ENCODE measurements at places on chromosomes 12 and 14. TPM values are rescaled to one million over a fixed set of nuclear protein-coding genes. Genes with fewer than 3 reads are reported as not detected.

Gene RERG
- 98.8 TPM for total RNA-seq

DNA sequence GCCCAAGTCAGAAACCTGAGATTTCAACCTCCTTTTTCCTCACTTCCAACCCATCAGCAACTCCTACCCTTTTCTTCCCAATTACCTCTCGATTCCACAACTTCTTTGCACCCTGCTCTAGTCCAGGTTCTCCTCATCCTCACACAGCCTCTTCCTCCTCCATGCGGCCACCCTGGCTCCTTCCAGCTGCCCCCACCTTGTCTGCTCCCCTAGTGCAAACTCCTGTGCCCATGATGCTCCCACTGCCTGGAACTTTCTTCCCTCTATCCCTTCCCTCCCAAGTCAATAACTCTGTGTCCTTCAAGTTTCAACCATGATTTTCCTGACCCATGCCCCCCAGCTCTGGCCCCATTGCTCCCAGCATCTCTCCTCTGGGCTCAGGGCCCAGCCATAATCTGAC, 17.3 kb downstream of the SELPLG start:
- DNase-seq: no peak

- no peak for DNase-seq
Observed at GRCh38 chr12:132491761-132492378, 1.9 kb downstream of the FBRSL1 start.

- DNase-seq: no peak
Observed at GRCh38 chr12:4202487-4202886, 71.1 kb upstream of the CCND2 start.

DNA sequence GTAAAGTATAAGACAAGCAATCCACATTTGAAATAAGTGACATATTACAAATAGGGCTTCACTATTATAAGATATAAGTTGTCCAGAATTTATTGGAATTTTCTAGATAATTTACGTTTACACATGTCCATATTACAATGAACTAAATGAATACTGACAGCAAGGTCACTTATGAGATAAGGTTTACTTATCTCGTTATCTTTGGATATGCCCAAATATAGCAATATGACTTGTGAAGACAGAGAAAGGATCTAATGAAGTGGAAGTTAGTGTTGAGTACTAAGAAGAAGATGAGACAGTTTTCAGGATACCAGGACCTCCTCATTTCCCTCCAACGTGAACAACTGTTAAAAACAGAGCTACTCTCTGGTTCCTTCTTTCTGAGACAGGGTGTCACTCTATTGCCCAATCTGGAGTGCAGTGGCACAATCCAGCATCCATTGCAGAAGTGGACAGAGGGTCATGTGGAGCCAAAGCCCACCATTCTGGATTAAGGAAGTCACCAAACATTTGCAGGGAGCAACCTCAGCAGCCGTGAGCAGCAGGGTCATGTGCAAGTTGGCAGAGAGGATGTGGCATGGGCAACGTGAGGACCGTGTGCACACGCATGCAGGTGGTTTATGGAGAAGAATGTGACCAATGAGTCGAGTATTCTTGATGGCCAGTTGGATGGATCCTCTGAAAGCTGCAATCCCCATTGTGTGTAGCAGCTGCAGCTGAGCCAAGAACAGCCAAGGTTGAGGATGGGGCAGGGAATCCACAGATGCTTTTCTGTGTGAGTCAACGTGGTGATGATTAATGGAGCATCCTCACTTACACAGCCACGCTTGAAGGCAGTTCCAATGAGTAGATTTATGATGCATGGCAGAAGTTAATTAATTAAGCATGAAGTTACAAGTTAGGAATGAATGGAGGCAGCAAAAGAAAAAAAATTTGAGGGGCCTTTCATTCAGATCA, 111.0 kb downstream of the BICD1 start:
- DNase-seq: no peak
